ENCODE measurements at places on chromosomes 13 and 19.

DNA sequence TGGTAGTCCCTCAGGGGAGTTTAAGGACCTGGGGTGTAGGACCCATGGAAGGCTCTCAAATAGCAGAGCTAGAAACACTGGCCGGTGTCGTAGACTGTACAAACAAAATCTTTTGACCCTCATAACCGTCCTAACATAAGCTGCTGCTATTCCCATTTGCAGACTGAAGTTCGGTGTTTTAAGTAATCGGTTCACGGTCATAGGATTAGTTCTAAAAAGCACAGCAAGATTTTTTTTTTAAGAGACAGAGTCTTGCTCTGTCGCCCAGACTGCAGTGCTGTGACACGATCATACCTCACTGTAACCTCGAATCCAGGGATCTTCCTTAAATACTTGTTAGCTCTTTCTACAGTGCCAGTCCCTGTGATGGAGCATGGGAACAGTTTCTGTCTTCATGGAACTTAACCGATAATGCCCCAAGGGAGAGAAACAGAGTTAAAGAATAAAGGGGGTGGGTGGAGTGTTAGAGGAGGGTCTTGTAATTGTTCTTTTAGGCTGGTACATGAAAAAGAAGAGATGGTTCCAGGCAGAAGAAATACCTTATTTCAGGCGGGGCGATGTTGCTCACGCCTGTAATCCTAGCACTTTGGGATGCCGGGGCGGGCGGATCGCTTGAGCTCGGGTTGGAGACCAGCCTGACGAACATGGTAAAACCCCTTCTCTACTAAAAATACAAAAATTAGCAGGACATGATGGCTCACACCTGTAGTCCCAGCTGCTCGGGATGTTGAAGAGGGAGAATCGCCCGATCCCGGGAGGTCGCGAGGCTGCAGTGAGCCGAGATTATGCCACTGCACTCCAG lies 475 bp upstream of the ZC3H4 start:
- no peak for DNase-seq

DNA sequence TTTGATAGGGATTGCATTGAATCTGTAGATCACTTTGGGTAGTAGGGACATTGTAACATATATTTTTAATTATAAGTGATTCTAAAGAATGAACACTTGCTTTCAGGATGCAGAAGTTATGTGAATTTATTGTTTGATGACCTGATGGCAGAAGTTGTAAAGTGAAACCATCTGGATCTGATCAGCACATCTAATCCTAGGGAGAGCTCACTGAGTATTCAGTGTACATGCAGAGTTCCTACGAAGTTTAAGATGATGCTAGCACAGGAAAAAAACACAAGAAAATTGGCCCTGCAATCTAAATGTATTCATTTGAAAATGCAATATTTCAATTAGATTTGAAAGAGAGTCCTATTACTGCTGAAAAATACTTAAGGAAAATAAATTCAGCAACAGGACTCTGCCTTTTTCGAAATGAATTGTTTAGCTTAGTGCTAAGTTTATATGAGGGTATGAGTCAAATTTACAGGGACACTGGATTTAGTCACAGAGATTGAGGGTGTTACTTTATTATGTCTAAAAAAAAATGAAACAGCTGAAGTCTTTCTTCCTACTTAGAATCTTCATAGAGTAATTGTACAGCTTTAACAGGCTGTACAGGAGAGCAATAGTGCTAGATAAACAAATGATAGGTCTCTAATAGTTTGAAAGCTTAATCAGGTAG lies 385.7 kb downstream of the DCT start:
- DNase-seq: no peak

- no peak for DNase-seq
Observed at GRCh38 chr13:34926508-34926907, 15.6 kb upstream of the NBEA start.

DNA sequence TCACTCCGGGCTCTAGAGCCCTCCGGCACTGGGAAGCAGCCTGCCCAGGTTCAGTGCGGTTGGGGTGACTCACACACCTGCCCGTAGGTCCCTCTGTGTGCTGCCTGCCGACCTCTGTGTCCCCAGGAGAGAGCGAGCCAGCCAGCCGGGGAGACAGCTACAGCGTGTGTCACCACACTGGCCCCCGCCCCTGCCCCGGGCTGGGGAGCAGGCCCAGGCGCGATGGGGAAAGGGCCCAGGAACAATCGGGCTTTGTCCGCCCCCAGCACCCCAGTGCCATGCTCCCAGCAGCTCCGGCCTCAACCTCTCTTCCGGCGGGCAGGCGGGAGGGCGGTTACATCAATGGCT lies at the start of gene KLK6:
KLK6 (minus strand) TSS at position 179 of the 348 bp plus-strand sequence. CDS start 1,487 bp downstream, outside the sequence.
- DNase-seq: no peak

DNA sequence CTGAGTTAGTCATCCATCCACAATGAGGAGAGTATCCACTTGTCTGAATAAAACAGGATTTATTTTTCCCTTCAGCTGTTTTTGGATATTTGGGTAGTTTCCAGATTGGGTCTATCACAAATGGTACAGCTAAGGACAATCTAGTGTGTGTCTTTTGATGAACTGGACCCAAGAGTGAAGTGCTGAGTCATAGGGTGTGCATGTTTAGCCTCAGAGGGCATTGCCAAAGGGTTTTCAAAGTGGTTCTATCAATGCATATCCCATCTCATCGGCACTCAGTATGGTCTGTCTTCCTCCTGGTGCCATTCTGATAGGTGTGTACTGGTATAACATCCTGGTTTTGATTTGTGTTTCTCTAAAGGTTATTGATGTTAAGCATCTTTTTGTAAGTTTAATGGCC lies 62.3 kb downstream of the GSX1 start:
- DNase-seq: no peak

DNA sequence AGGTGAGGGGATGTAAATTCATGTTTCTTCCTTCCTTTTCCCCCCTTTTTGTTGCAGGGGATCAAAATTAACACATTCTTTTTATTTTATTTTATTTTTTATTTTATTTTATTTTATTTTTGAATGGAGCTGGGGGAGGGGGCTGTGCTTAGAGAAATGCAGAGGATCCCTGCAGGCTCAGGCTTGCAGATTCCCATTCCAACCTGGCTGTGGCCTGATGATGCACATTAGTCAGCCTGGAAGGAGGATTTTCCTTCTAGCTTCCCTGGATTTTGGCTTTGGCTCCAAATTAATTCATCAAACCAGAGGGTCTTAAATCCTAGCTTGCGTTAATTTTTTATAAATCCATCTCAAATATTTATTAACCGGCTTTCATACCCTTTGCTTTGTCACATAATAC lies 67.0 kb downstream of the FREM2 start:
- no peak for DNase-seq

DNA sequence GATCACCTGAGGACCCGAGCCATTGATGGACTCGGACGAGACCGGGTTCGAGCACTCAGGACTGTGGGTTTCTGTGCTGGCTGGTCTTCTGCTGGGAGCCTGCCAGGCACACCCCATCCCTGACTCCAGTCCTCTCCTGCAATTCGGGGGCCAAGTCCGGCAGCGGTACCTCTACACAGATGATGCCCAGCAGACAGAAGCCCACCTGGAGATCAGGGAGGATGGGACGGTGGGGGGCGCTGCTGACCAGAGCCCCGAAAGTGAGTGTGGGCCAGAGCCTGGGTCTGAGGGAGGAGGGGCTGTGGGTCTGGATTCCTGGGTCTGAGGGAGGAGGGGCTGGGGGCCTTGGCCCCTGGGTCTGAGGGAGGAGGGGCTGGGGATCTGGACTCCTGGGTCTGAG lies 888 bp downstream of the FGF21 start:
- DNase-seq: no peak

DNA sequence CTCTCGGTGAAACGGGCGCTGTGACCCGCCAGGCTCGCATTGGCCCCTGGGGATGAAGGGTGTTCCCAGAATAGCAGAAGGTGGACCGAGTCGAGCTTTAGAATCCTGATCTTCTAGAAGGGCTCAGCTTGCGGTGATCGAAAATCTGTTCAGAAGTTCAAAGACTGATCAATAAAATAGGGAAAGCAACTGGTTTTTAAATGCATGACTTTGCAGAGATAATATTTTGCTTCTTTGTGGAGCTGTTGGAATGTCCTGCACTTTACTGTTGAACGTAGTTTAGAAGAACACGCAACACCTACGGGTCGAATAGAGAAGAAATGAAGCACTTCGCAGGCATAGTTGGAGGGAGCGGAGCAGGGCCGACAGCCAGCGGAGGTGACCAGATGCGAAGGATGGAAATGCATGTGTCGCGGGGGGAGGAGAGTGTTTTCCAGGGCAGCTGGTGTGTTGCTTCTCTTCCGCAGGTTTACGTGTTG lies 766 bp downstream of the CEBPG start:
- DNase-seq: no peak

- DNase-seq: no peak
Observed at GRCh38 chr13:33815011-33815550, 2.9 kb upstream of the RFC3 start.

GRCh38 chr19:2973229-2973628 lies 4.1 kb upstream of the TLE6 start:
- DNase-seq: no peak

DNA sequence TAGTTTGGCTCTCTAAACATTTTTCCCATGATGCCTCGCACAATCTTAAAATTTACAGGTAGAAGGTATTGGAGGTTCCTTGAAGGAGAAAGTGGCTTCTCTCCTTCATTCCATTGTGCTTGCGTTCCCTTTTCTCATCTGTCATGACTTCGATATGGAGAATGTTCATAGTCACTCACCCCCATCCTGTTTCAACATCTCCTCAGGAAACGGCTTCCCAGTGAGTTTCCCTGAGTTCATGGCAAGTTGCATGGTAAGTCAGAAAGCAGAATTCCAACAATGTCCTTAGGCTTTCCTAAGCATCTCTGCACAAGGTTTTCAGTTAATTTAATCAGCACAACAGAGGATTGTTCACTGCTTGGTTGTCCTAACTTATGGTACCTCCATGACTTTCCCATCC lies 581.8 kb upstream of the SLITRK5 start:
- no peak for DNase-seq

DNA sequence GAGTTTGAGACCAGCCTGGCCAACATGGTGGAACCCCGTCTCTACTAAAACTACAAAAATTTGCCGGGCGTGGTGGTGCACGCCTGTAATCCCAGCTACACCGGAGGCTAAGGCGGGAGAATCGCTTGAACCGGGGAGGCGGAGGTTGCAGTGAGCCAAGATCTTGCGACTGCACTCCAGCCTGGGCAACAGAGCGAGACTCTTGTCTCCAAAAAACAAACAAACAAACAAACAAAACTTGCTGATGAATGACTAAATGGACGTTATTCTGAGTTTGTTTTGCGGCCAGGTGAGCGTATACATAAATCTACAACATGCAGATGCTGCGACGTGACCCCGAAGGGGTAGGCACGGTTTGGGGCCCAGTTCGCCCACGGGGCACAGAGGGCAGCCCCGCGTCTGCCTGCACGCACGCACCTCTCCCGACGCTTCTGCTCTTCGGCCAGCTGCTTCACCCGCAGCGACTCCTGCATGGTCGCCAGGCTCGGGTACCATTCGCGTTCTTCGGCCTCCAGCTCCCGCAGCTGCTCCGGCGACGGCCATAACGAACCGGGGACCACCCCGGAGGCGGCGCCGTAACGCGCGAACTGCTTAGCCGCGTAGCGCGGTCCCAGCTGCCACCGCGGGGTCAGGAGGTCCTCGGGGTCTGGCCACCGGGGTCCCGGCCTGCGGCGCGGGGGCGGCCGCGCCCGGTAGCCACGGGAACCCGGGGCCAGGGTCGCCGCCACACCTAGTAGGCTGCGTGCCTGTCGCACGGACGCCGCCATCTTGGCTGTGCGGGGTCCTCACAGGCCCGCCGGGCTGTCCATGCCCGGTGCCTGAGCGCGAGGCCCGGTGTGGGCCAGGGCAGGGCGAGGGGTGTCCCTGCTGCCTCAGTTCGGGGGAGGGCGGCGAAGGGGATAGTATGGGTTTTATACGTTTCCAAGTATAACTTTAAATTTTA lies at the start of gene GADD45GIP1:
GADD45GIP1 (minus strand) TSS at position 778 of the 943 bp plus-strand sequence; CDS start at position 767, 11 bp downstream.
- DNase-seq: peak; percentile 87

DNA sequence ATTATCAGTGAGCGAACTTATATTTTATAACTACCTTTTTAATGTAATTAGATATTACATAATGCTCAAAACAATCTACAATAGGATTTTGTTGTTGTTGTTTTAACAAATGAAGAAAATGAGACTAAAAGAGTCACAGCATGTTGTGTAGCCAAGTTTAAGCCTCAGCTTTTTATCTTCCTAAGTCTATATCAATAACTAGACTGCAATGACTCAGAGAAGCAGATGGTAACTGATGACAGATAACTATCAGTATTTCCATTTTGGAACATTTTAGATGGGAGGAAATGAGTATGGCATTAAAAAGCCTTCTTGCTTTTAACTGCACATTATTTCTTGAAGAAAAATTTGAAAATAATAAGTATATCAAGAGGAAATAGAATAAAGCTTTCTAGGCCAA lies 825.2 kb downstream of the SLITRK1 start:
- DNase-seq: no peak

- peak; percentile 66 for DNase-seq
Observed at GRCh38 chr13:111901267-111901915, 165.6 kb upstream of the SOX1 start.

DNA sequence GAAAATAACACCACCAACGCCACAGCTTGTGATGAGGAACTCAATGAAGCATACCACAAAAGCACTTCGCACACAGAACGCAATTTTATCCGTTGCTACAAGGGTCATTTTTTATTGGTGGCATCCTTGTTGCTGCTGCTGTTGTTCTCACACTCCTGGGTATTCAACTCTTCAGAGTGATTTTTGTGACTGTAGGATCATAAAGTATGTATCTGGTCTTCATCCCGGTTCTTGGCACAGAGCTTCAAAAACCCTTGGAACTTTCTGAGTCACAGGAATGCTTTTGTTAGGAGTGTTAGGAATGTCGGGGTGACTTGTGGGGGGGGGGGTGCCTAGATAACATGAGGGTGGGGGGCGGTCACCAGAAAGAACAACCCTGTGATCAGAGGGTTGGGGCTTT lies 108.4 kb downstream of the ZNF557 start:
- no peak for DNase-seq

GRCh38 chr13:45747071-45747470 lies 45.0 kb downstream of the CBY2 start:
- no peak for DNase-seq

DNA sequence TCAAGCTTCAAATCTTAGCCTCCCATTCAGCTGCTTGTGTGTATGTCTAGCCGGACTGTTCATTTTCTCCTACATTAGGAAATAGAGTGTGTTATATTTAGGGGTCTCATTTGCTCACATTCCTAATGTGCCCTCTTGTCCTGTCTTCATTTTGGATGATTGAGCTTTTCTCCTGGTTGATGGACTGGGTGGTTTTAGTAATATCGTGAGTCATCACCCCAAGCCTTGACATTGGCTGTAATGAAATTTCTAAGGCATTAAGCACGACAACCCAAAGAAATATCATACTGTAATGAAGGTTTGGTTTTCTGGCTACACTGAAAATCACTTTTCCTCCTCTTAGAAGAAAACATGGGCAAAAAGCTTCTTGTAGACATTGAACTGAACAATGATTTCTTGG lies 110.7 kb upstream of the WASF3 start:
- DNase-seq: no peak
